ENCODE measurements at places on chromosomes 2 and 18.

DNA sequence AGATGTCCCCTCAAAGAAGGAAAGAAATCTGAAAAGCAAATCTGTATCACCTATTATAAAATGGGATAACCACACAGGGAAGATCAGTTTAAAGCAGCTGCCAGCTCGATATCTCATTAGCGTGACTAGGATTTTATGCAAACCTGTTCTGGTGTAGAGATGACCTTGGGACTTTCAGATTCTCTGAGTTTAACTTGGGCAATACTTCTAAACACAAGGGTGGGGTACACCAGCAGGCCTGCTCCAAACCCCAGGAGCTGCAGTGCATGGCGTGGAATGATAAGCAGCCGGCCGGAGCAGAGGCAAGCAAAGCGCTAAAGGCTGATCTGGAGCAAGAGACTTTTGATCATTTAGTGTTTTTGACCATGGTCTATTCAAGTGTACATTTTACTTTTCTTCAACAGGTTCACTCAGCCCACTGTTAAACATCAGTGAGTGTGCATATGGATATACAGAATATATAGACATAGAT is 4.7 kb downstream of the SERTAD2 start:
- no peak for DNase-seq

DNA sequence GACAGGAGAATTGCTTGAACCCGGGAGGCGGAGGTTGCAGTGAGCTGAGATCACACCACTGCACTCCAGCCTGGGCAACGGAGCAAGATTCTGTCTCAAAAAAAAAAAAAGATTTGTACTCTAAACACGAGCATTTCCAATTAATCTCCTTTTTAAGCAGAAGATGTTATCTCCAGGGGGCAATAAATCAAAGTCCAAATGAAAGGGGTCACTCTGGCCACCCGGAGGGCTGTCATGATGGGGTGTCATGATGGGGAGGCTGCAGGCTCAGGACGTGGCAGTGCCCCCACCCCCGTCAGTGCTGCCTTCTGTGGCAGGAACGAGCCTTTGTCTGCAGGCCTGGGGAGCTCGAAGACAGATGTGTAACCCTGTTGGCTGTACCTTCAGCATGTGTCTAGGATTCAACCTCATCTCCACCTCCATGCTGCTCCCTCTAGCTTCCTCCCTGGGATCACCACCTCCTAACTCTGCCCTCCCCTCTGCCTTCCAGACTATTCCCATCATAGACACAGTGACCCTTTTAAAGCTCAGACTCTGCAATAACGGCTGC is 76.9 kb upstream of the YWHAQ start:
- no peak for DNase-seq

DNA sequence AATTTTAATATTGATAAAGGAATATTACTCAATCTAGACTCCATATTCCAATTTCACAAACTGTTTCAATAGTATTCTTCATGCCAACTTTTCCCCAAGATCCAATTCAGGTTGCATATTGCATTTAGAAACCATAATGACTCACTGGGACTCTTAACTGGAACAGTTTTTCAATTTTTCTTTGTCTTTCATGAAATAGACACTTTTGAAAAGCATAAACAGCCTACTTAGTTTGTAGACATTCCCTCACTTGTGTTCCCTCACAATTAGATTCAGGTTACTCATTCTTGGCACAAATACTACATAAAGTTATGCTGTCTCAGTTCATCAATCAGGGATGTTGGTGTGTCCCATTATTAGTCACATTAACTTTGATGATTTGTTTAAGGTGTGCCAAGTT is 1768.4 kb upstream of the PIK3C3 start:
- DNase-seq: no peak

- peak; percentile 82 for DNase-seq
These were observed at the start of gene NCKAP1 for GRCh38 chr2:183038341-183039300. Gene NCKAP1 (minus strand): TSS chr2:183038457. CDS start chr2:183038099, 358 bp downstream.

DNA sequence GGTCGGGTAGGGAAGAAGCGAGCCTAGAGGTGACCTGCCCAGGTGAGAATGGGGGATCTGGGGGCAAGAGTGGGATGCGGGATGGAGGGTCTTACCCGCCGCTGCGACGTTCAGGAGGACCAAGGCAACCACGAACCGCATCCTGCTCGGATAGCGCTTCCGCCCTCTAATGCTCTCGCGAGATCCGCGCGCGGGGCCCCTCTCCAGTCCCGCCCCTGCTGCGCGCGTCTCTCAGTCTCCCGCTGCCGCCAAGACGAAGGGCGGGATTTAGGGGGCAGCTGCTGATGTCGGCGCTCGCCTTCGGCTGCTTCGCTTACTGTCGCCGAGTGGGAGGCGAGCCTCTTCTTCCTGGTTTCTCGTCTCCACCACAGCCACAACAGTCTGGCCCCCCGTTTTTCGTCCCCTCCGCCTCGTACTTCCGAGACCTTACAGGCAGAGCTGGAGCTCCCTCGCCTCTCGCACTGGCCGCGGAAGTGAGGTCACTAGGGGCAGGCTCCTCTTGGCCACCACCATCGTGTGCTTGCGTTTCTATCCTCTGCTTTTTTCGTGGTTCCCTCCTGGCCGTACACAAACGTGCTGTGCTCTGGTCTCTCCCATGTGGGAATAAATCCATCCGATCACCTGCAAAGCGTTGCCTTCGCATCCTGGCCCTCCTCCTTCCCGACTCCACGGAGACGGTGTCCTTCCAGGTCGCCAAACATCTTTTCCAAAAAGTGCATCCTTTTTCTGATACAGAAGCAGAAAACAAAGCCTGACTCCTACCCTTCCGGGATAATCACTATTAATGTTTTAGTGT is at the start of gene TGOLN2:
Gene TGOLN2, minus strand, starts transcription at position 168 of the 796 bp plus-strand sequence. Its CDS starts 27 bp downstream, at position 141.
- DNase-seq: peak; percentile 94

DNA sequence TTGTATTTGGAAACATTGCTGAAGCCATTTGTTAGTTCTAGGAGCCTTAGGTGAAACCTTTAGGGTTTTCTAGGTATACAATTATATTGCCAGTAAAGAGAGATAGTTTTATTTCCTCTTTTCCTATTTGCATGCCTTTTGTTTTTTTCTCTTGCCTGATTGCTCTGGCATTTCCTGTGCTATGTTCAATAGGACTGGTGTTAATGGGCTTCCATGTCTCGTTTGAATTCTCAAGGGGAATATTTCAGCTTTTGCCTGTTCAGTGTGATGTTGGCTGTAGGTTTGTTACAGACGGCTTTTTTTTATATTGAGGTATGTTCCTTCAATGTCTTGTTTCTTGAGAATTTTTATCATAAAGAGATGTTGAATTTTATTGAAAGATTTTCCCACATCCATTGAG is 1054.9 kb upstream of the NXPH2 start:
- DNase-seq: no peak

GRCh38 chr2:45391866-45392265 is 219.2 kb downstream of the SRBD1 start:
- DNase-seq: no peak
